ENCODE measurements at places on chromosomes 7 and 10.

DNA sequence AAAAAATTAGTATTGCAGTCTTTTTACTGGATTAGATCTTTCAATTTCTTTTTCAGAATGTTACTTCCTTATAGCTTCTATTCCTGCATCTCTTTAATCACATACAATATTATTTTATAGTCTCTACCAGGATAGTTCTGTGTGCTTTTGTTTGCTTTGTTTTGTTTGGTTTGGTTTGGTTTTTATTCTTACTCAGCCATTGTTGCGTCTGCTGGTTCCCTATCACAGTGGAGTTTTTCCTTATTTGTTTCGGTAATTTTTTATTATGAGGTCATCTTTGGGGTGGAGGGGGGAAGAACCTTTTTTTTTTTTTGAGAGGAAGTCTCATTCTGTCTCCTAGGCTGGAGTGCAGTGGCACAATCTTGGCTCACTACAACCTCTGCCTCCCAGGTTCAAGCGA, 9.0 kb upstream of the BAIAP2L1 start:
- no peak for DNase-seq

DNA sequence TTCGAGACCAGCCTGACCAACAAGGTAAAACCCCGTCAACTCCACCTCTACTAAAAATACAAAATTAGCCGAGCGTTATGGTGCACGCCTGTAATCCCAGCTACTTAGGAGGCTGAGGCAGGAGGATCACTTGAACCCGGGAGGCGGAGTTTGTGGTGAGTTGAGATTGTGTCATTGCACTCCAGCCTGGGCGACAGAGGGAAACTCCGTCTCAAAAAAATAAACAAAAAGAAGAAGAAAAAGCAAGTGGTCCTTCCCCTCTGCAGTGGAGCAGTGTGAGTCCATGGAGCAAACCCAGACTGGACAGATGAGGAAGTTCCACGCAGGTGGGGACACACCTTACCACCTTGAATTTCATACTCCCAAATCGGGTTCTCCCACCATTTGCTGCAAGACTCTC, 13.1 kb upstream of the SERPINE1 start:
- DNase-seq = no peak

DNA sequence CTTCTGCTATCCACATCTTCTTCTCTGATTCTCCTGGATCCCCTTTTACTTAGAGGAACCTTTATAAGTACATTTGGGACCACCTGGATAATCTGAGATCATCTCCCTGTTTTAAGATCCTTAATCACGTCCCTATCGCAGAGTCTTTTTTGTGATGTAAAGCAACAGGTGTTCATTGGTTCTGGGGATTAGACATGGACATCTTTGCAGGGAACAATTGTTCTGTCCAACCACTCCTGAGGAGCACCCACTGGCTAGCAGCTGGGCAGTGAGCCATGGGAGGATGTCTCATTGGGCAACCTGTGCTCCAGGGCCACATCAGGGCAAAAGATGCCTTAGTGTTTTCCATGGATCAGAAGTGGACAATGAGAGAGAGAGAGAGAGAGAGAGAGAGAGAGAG, 56.0 kb downstream of the ZNF800 start:
- DNase-seq = no peak

GRCh38 chr10:44993922-44994751, 6.6 kb upstream of the ZNF22 start:
- DNase-seq = no peak

DNA sequence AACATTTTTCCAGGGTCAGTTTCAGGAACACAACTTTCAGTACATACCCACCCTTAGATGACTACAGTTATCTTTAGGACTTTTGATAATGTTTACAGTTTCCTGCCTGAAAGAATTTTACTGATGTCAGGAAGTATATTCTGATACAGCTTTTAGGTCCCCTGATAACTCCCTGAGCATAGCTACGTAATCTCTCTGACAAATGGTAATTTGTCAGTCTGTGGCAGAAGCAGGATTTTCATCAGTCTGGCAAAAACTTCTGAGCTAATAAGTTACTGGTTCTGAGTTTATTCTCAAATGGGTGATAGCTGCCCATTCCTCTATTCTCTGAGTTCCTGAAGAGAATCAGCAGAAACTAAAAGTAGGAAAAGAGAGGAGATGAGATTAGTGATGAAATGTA, 270.1 kb upstream of the MTPN start:
- no peak for DNase-seq

GRCh38 chr7:91636728-91637127, 243.8 kb downstream of the MTERF1 start:
- no peak for DNase-seq

DNA sequence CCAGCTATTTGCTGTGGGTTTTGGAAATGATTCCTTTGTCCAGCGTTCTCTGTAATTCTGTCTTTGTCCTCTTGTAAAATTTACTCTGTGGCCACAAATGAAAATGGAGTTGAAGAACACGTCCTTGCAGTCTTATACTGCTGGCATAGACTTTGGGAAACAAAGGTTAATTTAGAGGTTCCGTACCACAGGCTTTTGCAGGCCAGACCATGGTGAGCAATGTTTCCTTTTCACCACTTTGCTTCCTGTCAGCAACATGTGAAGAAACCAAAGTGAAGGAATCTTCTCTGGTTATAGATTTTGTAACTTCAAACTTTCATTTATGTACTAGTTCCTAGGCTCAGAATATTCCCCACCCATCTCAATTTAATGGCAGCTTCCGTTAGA, 488.5 kb downstream of the MDFIC start:
- no peak for DNase-seq

- DNase-seq = no peak
Measured at GRCh38 chr7:18770154-18770811, 274.7 kb downstream of the HDAC9 start.

GRCh38 chr7:130875265-130875741, 141.3 kb upstream of the KLF14 start:
- peak; percentile 37 for DNase-seq

- DNase-seq = no peak
Measured at GRCh38 chr10:59505926-59506325, 143.6 kb upstream of the FAM13C start.

- DNase-seq = no peak
Measured at GRCh38 chr7:90663176-90663575, 67.1 kb downstream of the CDK14 start.

GRCh38 chr7:140885735-140886334, 38.9 kb downstream of the BRAF start:
- no peak for DNase-seq

- no peak for DNase-seq
Measured at GRCh38 chr10:30756151-30756550, 126.6 kb upstream of the LYZL2 start.

DNA sequence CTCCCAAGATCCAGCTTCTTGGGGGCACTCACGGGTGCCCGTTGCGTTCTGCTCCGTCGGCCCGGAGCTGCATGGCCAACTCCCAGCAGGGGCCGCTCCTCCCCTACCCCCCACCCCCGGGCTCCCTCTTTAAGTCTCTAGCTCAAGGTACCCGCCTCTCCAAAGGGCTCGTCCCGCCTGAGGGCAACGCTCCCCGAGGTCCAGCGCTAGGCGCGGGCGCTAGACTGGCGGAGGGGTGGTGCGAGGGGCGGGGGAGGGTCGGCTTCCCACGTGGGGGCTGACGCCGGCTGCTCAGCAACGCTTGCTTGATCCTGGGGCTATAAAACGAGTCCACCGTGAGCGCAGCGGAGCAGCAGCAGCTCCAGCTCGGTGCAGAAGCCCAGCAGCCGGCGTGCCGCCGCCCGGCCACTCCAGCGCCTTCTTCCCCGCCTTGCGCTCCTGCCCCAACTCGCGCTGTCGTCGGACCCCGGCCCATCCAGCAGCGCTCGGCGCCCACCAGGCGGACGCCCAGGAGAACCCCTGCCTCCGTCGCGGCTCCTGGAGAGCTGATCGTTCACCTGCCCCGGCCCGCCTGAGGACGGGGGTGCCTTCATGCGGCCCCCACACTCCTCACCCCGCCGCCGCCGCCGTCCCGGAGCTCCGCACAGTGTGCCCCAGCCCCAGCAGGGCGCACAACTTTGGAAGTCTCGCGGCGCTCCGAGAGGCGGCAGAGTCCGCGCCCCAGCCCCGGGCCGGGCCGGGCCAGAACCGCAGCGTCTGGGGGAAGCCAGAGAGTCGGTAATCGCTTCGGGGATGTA, at the start of gene ADRA2A:
Gene ADRA2A (plus strand): TSS at position 348 of the 797 bp plus-strand sequence. CDS start 968 bp downstream, outside the sequence.
- DNase-seq = no peak

GRCh38 chr7:55508221-55509011, 63.9 kb downstream of the VOPP1 start:
- no peak for DNase-seq

GRCh38 chr7:157021071-157021870, 10.8 kb upstream of the MNX1 start:
- no peak for DNase-seq

GRCh38 chr10:97687785-97688781, 1.0 kb upstream of the AVPI1 start:
- DNase-seq = peak; percentile 10

DNA sequence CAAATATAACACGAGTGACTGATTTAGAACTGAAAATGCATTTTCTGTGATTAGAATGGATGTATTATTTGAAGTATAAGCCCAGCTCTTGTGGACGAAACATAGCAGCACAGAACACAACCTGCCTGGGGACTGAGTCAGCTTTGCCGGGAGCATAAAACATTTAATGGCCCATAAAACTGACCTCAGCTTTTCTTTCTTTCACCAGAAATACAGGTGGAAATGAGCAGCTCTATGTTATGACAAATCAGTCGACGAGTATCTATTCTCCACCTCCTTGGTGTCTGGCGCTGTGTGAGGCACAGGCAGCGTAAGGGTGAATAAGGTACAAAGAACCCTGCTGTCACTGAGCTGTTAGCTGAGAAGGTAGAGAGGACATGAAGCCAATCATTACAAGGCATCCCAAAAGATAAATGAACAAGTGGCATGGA, 471.6 kb upstream of the AKR1E2 start:
- DNase-seq = no peak

GRCh38 chr7:102934239-102934638, 21.4 kb downstream of the LRRC17 start:
- no peak for DNase-seq

GRCh38 chr7:21281193-21281592, 146.7 kb upstream of the SP4 start:
- no peak for DNase-seq

GRCh38 chr10:115572740-115573455, 479.7 kb downstream of the ATRNL1 start:
- no peak for DNase-seq

GRCh38 chr10:91996266-91996665, 72.7 kb downstream of the BTAF1 start:
- no peak for DNase-seq

- no peak for DNase-seq
Measured at GRCh38 chr7:22137466-22137865, 191.8 kb upstream of the CDCA7L start.

GRCh38 chr10:97159646-97160305, 26.0 kb downstream of the SLIT1 start:
- no peak for DNase-seq

- DNase-seq = no peak
Measured at GRCh38 chr7:134351424-134351823, 34.7 kb upstream of the SLC35B4 start.

- DNase-seq = no peak
Measured at GRCh38 chr7:139976838-139977656, 85.7 kb downstream of the PARP12 start.

- no peak for DNase-seq
Measured at GRCh38 chr7:23093111-23093510, 12.5 kb upstream of the KLHL7 start.

GRCh38 chr10:96995851-96996250, 163.8 kb downstream of the LCOR start:
- DNase-seq = no peak

GRCh38 chr7:28695300-28696295, 262.5 kb downstream of the TRIL start:
- no peak for DNase-seq

DNA sequence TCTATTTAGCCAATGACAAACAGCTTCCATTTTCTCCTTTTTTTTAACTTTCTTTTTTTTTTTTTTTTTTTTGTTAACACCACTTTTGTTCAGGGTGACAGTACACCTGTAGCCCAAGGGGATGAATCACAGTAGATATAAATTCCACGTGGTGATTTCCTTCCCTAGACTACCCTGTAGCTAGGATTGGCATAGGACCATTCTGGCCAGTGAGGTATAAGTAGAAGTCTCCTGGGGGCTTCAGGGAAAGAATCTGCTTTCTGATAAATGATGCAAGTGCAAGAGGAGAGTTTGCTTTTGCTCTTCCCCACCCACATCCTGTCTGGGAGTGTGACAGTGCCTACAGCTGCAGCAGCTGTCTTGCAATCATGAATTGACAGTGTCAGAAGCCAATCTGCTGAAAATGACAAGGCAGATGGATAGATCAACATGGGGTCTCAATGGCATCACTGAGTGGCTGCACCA, 63.2 kb upstream of the TOMM7 start:
- DNase-seq = peak; percentile 58

- DNase-seq = no peak
Measured at GRCh38 chr7:64879086-64879730, 23.9 kb upstream of the ZNF273 start.

- DNase-seq = no peak
Measured at GRCh38 chr10:120949609-120950031, 98.5 kb downstream of the WDR11 start.

- no peak for DNase-seq
Measured at GRCh38 chr10:28300027-28300426, 2.8 kb downstream of the MPP7 start.

DNA sequence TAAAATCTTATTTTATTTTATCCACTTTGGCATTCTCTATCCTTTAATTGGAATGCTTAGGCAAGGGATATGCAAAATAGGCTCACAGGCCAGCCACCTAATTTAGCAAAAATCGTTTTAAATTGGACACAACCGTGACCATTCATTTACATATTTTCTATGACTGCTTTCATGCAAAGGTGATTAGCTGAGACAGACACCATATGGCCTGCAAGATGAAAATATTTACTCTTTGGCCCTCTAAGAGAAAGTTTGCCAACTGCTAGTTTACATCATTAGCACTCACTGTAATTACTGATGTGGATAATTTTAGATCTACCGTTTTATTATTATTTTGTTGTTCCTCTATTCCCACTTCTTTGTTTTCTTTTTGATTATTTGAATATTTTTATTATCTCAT, 375.5 kb upstream of the LRRTM3 start:
- DNase-seq = no peak

DNA sequence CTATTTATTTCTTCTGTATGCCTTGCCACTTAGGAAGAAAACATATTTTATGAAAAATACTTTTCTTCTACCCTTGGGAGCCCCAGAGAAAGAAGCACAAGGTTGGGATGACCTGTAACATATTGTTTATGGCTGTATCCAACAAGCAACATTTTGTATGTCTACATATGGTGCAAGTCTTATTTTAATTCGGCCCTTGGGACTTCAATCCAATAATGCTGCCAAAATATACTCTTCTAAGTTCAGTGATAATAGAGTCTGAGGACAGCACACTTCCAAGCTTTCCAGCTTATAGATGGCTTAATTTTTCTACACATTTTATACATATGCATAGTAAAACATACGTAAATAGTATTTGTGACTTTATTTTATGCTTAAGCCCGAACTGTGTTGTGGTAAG, 318.5 kb upstream of the SEMA3A start:
- no peak for DNase-seq

- DNase-seq = no peak
Measured at GRCh38 chr10:5450605-5451384, 38.4 kb downstream of the NET1 start.

All from SHP77 (cell line).